ENCODE measurements at places on chromosomes 11 and 22.

- no peak for DNase-seq
Measured at GRCh38 chr11:92332986-92333385, 108.4 kb downstream of the FAT3 start.

GRCh38 chr22:48892578-48893287, 934.9 kb downstream of the BRD1 start:
- DNase-seq = no peak

GRCh38 chr11:35892166-35892565, 51.7 kb upstream of the LDLRAD3 start:
- DNase-seq = no peak

DNA sequence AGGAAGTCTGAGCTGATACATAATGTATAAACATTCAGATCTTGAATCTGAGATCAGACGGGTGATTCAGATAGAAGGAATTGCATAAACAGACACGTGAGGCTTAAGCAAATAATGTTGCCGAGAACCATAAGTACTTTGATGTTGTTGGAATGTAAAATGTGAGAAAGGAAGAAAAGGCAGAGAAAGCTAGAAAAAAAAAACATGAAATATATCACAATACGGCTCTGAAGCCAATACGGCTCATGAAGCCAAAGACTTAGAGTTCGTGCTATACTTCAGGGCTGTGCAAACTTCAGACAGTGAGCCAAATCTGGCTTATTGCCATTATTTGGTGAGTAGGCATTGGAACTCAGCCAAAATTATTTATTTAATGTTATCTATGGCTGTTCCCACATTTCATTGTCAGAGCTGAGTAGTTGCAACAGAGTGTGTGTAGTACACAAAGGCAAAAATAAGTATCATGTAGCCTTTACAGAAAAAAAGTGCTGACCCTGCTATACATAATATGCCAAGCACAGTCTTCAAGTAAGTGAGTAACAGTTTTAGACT, 673.3 kb downstream of the CNTN5 start:
- no peak for DNase-seq

GRCh38 chr11:6568191-6568918, 35.1 kb downstream of the RRP8 start:
- DNase-seq = no peak

DNA sequence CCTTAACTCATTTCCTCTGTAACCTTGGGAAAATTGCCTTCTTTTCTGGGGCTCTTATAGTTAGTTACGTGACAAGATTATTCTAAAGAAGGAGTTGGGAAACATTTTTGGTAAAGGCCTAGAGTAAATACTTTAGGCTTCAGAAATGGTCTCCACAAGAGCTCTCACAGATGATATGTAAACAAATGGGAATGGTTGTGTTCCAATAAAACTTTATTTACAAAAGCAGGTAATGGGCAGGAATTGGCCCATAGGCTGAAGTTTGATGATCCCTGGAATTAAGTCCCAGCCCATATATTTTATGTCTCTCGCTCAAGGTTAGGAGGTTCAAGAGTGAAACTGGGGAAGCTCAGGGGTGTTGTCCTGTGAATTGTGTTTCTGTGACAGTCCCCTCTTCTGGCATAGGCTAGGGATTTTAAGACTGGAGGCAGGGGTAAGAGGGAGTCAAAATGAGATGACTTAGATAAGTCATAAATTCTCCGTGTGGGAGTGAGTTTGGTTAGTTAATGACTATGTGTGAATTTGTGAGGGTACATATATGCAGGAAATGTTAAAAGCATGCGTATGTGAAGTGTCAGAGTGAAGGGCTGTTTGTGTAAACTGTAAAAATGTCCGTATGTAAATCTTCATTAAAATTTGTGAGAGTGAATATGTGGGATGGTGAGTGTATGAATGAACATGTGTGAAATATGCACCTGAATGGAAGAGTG, 7.4 kb upstream of the OR52B4 start:
- no peak for DNase-seq

GRCh38 chr11:116701297-116701801, 71.4 kb downstream of the BUD13 start:
- no peak for DNase-seq

DNA sequence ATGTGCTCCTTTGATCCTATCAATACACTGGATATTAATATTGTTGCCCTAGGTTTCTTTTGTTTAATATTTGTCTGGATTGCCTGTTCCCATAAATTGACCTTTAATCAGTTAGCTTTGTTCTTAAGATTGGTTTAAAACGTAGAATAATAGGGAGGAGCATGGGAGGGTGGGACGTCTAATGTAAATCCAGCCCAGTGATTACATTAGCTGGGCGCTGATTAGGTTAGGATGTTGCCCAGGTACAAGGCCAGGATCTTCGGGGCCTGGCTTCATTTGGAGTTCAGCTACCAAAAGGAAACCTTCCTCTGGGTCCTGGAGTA, at the start of gene SRSF8:
Gene SRSF8 (plus strand): TSS at position 204 of the 323 bp plus-strand sequence. CDS start 308 bp downstream, outside the sequence.
- no peak for DNase-seq

Measured in HuH-7 (cell line).